ENCODE measurements at places on chromosomes 2 and 18.

DNA sequence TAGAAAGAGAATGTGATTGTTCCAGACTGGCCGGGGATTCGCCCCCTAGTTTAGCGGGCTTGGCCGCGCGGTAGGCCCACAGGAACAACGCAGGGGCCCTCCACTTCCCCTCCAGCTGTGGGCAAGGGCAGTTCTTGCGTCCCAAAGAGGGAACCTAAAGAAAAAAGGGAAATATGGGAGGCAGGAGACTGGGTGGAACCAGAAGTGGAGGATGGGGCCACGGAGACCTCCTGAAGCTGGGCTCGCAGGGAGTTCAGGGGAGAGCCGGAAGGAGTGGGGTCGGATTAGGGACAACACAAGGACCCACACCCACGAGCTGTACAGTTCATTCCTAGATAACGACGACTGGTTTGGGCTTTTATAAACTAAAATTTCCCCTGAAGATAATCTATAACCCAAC lies 18.2 kb downstream of the GNLY start:
- no peak for DNase-seq

GRCh38 chr2:18690342-18690741 lies 101.0 kb upstream of the NT5C1B start:
- no peak for DNase-seq

DNA sequence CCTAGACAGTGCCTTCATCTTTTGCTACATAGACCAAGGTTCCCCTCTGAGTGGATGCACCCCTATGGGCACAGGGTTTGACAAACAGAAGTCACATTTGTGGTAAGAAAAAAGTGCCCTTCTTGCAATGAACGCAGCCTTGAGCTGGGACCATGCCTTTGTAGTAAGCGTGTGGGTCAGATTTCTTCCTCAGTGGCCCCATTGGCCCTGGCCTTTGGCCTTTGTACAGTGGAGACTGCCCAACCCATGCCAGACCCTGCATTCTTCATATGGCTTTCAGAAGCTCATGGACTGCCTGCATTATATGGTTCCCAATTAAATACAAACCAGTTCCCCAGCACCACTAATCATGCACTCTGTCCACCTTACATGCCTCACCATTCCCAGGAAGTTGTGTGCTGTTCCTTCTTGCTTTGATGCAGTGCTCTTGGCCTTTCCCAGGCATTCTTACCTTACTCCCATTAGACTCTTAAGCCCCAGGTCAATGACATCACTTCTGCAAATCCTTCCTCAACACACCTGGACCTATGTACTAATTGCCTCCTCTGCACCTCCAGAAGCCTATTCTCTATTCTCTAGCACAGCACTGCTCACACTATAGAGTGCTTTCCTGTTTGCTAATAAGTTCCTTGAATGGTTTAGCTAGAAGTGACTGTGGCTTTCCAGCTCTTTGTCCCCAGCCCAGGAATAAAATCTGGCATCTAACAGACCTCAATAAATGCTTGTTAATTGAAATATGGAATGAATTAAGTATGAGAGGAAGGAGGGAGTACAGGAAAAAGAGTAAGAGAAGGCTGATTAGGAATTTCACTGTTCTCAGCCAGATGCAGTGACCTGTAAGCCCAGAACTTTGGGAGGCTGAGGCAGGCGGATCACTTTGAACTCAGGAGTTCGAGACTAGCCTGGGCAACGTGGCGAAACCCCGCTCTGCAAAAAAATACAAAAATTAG lies 60.2 kb downstream of the TMEM247 start:
- DNase-seq, result no peak

GRCh38 chr2:209431701-209432100 lies 7.9 kb downstream of the MAP2 start:
- no peak for DNase-seq

- DNase-seq, result no peak
Measured at GRCh38 chr2:44715671-44716081, 225.8 kb upstream of the SIX3 start.

DNA sequence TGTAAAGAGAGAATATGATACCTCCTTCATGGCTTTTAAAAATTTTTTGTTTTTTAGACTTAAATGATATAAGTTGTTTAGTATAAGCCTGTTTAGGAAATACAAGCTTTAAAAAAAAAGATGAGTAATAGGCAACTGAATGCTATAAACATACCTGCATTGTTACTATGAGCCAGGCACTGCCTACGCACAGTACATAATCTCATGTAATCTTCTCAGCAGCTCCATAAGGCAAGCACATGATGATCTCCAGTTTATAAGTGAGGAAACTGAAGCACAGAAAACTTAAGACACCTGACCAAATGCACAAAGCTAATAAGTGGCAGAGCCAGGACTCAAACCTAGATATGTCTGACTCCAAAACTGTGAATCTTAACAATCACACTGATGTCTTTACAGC lies 156.3 kb upstream of the SLC1A4 start:
- no peak for DNase-seq

- no peak for DNase-seq
Measured at GRCh38 chr2:171267855-171268629, 107.3 kb upstream of the TLK1 start.

- DNase-seq, result no peak
Measured at GRCh38 chr2:119008108-119008507, 66.1 kb downstream of the MARCO start.

- DNase-seq, result no peak
Measured at GRCh38 chr2:146388757-146389156, 1456.1 kb upstream of the ACVR2A start.

DNA sequence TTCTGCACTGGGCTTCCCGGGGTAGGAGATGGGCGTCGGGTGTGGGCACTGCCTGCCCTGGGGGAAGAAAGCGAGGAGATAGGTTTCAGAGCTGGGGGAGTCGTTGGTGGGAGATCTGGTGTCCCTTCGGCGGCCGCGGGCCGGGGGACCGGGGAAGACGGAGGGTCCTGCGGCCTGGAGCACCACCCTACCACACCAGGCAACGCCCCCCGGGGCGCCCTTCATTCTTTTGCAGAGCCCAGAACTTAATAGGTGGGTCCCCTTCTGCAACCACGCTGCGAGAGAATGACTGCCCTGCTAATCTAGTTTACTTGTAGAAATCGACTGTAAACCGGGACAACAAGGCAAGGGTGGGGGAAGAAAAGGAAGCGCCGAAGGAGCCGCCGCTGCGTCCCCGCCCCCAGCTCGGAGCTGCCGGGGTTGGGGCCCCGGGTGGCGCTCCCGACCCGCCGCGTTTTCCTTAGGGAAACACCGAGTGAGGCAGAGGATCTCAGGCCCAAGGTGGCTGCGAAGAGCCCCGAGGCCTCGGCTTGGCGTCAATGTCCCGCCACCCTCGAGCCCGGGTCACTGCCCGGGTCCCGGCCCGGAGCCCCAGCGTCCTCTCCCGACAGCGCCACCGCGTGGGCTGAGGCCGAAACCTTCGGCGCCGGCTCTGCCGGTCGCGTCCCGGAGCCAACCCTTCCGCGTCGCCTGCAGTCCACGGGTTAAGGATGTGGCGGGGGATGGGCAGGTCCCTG lies 5.4 kb upstream of the SATB2 start:
- DNase-seq, result no peak

GRCh38 chr18:63570721-63571120 lies 16.4 kb upstream of the SERPINB13 start:
- DNase-seq, result no peak

DNA sequence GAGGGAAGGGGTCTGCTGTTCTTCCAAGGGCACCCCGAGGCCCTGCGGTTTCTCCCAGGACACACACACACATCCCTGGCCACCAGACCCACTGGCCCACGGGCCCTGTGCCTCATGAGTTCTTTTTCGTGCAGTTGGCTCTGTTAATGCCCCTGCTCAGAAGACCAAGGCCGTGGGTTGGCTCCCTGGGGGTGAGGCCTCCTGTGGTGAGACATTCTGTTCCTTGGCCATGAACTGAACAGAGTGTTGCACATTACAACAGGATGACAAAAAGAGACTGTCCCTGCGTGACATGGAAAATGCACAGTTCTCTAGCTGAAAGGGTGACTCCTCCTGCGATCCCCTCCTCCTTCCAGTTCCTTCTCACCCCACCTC lies 30.7 kb downstream of the SH2D6 start:
- no peak for DNase-seq

- DNase-seq, result no peak
Measured at GRCh38 chr2:38415728-38416291, 38.7 kb upstream of the ATL2 start.

DNA sequence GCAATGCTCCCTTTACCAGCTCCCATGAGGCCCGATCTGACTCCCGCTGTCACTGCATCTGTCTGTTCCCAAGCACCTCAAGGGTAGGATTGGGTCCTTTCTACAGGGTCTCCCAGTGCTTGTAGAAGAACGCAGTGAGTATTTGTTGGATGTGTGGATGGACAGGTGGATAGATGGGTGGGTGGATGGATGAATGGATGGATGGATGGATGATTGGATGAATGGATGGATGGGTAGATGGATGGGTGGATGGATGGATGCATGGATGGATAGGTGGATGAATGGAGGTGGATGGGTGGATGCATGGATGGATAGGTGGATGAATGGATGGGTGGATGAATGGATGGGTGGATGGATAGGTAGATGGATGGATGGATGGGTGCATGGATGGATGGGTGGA lies 91.6 kb downstream of the HS1BP3 start:
- DNase-seq, result no peak

DNA sequence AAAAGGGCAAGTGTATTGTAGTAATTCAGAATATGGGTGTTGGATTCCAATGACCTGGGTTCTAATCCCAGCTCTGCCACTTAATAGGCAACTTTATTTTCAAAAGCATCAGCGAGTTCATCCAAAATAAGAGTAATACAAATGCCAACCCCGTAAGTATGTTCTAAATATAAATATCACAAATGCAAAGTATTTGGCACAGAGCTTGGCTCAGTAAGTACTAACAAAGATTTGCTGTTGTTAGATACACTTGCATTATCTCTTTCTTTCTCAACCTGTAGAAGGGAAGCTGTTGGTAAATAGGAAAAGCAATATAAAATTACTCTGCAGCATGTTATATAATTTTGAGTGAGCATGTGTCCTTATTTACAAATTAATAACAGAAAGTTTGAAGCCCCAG lies 1302.6 kb upstream of the FAM98A start:
- DNase-seq, result no peak

DNA sequence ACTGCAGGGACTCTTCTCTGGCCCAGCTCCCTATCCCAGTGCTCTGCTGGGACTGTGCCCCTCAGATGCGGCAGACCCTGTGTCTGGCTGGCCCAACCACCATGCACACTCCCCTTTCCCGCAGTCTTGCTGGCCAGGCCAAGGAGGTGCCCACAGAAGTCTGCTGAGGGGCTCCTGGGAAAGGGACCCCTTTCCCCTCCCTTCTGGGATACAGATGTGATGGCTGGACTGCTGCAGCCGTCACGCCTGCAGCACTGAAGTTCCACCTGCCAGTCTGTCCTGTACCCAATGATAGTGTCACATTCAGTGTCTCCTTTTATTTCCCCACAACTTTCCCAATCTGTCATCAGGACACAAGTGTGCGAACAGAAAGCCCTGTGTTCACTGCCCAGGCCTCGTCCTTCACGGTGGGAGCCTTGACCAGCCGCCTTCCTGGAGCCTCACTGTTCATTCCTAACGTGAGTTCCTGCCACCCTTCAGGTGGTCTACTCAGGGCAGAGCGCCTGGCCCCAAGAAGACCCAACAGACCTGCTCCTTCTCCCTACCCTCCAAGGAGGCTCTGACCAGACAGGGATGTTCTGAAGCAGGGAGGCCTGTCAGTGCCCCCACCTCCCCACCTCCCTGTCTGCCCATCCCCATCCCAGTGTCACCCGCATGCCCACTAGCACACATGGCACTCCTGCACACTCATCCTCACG lies 47.1 kb downstream of the ANKMY1 start:
- DNase-seq, result no peak
